GOT3 (cell line): ENCODE measurements at places on chromosomes 7 and 10.

- DNase-seq: no peak
Measured at GRCh38 chr7:91088691-91089090, 175.5 kb upstream of the FZD1 start.

DNA sequence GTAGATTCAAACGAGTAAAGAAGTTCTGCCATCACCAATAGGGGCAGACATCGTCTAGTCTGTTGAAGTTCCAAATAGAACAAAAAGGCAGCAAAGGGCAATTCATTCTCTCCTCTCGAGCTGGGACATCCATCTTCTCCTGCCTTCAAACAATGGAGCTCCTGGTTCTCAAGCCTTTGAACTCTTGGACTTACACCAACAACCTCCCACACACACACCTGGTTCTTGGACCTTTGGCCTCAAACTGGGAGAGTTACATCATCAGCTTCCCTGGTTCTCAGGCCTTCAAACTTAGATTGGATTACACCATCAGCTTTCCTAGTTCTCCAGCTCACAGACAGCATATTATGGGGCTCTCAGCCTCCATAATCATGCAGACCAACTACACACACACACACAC is 9.8 kb upstream of the GIMAP5 start:
- DNase-seq: no peak

DNA sequence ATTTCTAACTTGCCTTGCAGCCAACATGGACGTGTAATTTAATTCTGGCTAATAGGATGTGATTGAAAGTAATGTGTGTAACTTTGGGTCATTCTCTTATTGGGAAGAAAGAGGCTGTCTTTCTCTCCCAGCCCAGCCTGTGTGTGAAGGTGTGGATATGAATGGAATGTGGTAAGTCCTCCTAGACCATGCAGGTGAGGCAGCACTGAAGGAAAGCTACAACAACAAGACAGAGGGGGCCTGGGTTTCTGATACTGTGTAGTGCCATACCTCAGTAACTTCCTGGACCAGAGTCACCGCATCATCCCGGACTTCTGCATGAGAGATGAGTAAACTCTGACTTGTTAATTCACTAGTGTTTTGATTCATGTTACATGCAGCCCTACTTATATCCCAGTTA is 237.0 kb downstream of the EXOC4 start:
- DNase-seq: no peak

DNA sequence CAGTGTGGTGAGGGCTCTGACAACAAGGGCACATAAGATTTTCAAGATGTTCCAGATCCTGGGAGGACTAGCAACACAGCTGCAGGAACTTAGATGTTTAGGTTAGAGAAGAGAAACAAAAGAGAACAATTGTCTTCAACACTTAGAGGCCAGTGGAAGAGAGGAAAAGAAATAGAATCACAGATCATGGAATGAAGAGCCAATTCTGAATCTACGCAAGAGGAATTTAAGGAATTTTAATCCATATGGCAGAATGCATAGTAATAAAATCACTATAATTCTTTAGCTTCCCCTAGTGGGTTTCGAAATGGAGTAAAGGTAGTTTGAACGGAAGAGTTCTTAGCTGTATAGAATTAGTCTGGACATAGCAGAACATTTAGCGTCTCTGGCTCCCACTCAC is 114.6 kb upstream of the LRRTM3 start:
- no peak for DNase-seq

DNA sequence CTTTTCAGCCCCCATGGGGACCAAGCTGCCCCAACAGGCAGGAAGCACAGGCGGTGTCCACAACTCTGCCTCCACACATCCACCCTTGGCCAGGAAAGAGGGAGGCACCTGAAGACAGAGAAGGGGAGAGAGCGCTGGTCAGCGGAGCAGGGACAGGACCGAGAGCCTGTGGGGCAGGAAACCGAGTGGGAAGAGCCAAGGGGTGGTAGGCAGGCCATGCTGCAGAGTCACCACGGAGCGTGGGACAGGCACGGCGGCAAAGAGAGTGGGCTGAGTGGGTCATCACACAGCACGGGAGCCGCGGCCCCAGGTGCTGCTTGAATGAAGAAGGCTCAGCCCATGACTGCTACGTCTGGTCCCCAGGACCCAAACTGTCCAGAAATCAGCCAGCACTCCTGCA is 109.8 kb downstream of the PTPRN2 start:
- DNase-seq: no peak

DNA sequence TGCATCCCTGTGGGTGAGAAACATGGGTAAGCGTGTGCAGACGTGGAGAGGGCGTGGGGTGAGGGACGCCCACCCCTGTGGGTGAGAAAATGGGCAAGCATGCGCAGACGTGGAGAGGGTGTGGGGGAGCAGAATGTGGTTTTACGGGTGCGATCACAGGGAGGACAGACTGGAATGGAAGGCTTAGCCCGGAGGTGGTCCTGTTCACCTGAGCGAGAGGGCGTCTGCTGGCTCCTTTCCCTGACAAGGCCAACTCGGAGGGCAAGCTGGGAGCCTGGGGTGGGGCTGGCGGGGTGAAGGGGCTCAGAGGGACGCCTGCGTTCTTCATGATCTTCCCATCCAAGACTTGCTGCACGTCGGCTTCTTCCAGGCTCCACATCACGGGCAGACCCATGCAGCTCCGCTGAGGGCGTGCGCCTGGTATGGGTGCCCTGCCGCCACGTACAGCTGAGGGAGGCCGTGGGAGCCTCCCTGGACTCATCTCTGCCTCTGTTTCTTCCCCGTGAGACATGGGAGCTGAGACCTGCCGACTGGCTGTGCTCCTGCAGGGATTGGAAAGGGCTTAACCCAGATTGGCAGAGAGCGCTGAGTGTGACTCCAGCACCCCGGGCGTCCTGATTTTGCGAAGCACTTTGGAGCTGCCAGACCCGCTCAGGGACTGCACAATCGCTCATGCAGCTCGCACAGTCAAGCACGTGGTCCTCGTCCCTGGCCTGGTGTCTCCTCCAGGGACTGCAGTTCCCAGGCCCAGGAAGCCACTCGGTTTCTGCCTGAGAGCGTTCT is 74.3 kb upstream of the SHH start:
- DNase-seq: no peak

DNA sequence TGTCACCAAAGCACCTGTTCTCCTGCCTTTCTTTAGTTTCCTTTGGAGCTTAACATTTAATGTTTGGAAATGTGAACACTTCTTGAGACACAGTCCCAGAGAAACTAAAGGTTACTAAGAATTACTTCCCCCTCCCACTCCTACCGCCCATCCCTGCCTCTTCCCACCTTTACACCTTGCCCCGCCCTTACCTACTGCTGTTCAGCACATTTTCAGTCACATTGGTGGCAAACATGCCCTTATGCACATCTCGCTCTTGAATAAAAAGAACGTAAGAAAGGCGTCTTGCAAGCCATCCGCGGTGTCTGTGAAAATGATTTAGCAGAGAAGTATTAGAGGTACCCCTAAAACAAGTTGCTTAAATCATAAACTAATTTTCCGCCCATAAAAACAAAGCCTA is 8.2 kb downstream of the GPAM start:
- DNase-seq: no peak

GRCh38 chr10:22369434-22370072 is 24.3 kb downstream of the SPAG6 start:
- DNase-seq: no peak

DNA sequence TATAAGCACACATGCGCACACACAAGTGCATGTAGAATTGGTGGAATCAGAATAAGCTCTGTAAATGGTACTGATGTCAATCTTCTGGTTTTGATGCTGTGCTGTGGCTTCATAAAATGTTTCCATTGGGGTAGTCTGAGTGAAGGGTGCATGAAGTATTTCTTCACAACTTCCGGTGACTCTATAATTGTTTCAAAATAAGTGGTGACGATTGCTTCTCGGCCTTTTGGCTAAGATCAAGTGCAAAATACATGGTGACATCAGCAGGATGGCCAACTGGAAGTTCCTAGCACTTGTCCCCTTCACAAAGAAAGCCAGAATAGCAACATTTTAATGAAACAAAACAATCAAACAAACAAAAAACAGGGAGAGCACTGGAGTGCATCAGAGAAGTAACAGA is 41.6 kb upstream of the CAMK2B start:
- DNase-seq: no peak

- no peak for DNase-seq
Measured at GRCh38 chr7:44293561-44294324, 31.7 kb downstream of the CAMK2B start.

- DNase-seq: no peak
Measured at GRCh38 chr7:108132551-108133265, 2.5 kb upstream of the LAMB4 start.

- no peak for DNase-seq
Measured at GRCh38 chr10:58781873-58782488, 269.3 kb downstream of the BICC1 start.

GRCh38 chr10:124952123-124952522 is 10.2 kb downstream of the ZRANB1 start:
- DNase-seq: no peak

DNA sequence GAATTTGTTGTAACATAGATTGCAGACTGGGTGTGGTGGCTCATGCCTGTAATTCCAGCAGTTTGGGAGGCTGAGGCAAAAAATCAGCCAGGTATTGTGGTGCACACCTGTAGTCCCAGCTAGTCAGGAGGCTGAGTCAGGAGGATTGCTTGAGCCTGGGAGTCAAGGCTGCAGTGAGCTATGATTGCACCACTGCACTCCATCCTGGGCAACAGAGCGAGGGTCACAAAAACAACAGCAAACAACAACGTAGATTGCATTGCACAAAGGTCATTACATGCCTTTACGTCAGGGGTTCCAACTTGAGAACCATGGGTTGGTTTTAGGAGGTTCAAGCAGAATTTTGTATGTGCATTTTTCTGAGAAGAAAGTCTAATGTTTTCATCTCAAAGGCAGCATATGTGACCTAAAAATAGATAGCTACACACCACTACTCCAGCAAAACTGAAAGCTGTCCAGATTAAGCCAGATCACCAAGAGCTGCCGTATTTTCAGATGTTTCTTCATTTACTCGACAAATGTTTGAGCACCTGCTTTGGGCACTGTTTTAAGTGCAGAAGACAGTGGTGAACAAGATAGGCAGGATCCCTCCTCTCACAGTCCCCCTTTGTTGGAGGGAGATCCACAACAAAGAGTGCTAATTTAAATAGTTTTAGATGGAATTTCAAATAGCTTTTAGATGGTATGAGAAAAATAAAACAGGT is 28.3 kb upstream of the CYP26C1 start:
- no peak for DNase-seq

DNA sequence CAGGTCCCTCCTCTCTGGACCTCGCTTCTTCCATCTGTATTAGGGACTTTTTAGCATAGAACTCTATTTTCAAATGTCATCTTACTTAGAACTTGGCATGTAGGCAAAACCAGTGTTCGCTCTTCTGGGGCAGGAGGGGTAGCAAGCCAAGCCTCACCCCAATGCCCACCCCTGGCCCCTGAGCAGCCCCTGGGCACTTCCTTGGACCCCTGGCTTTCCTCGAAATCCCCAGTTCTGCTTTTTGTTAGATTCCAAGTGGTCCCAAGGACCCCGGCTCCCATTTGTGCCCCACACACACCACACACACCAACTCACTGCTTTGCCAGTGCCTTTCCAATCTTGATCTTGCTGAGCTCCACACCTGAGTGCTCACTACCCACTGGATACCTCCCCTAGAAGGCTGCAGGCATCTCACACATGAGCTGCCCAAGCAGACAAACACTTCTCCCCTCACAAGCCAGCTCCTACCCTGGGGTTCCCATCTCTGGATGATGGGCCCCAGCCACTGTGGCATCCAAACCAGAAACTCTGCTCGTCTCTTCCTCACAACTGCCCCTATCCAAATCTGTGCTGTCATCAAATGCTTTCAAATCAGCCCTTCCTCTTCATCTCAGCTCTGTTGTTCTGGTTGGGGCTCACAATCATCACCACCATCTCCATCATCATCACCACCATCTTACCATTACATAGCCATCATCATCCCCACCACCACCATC is 167.9 kb upstream of the ZMIZ1 start:
- no peak for DNase-seq

GRCh38 chr10:116748041-116748440 is 5.7 kb upstream of the HSPA12A start:
- no peak for DNase-seq
